ENCODE measurements at places on chromosomes 12 and 14.

DNA sequence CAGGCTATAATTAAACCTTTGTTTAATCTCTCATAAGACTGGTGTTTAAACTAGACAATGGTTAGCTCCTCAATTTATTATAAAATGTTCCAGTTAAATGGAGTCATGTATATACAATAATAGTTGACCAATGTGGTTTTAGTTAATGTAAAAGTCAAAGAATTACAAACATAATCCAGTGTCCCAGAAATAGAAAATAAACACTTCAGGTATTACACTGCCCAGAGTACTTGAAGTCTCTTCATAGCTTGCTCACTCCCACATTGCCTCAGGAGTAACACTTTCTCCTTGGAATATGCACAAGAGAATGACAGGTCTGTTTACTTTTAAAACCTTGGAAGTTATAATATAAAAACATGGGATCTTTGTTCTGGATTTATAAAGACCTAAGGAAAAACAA is 60.5 kb downstream of the SLC38A1 start:
- no peak for DNase-seq

DNA sequence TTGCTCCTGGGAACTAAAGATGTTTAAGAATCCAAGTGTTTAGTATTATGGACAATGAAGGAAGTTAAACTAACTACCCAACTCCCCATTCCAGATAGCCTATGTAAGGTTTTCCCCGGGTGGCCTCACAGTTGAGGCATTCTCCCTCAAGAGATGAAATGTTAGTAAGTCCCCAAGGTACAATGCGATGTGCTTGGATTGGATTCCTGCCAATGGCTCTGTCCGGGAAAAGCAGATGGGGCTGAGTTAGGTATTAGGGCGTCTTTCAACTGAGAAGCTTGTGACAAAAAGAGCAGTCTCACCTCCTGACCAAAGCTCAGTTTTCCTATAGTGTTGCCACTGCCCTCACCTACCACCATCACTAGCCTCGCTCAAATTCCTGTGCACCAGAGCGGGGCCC is 64.8 kb upstream of the E2F7 start:
- no peak for DNase-seq

- no peak for DNase-seq
Measured at GRCh38 chr12:32002848-32003493, 43.8 kb downstream of the RESF1 start.

GRCh38 chr12:63228853-63229252 is 77.9 kb upstream of the AVPR1A start:
- no peak for DNase-seq

- DNase-seq: no peak
Measured at GRCh38 chr14:102750376-102750775, 26.9 kb upstream of the TRAF3 start.

DNA sequence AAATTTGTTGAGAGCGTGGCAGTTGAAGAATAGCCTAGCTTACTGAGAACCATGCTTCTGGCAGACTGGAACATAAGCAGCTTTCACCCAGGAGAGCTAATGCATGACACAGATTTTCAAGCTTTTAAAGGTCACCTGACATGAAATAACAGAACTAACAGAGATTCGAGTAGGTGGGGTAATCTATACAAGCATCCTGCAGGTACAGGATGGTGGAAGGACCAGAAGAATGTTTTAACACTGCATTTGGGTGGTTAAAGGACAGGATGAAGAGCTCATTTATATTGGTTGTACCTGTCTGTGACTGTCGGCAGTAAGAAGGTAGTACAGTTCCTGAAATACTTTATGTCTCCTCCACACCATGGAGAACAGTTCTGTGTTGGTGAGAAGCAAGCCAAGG is 8.9 kb downstream of the PELI2 start:
- DNase-seq: no peak

- DNase-seq: no peak
Measured at GRCh38 chr14:90508536-90509254, 111.9 kb downstream of the CALM1 start.

GRCh38 chr14:106691601-106692291 is 1165.4 kb downstream of the TMEM121 start:
- peak; percentile 78 for DNase-seq

DNA sequence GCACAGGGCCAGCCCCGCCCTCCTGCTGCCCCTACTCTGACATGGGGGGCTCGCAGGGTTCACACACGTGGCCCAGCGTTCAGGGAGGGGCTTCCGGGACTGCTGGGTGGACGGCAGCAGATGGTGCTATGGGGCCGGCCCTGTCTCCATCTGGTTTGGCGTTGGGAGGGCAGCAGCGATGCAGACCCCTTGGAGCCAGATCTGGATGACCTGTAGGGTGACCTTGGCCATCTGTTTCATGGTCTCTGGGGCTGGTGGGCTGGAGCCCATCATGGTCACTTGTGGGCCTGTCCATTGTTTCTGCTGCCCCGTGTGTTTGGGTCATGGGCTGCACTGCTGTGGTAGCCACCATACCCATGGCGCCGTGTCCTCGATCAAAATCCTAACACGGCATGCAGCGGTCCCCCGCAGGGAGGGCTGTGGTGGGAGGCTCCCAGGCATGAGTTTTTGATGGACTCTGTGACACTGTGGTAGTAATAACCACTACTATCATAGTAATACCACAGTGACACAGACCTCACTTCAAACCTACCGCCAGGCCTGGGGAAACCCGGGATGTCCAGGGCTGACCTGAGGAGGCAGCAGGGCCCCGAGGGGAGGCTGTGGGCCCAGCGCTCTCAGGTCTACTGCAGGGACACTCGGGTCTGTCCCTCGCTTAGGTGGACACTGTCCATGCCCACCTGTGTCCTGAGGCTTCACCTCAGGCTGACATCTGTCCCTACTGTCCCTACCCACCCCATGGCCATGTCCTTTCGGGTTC is 359.4 kb downstream of the TMEM121 start:
- DNase-seq: peak; percentile 19

GRCh38 chr12:92745856-92746550 is 43.2 kb downstream of the PLEKHG7 start:
- DNase-seq: no peak

GRCh38 chr12:108910336-108910735 is 30.4 kb downstream of the DAO start:
- DNase-seq: no peak

GRCh38 chr12:63915105-63915800 is 70.8 kb downstream of the SRGAP1 start:
- DNase-seq: no peak

DNA sequence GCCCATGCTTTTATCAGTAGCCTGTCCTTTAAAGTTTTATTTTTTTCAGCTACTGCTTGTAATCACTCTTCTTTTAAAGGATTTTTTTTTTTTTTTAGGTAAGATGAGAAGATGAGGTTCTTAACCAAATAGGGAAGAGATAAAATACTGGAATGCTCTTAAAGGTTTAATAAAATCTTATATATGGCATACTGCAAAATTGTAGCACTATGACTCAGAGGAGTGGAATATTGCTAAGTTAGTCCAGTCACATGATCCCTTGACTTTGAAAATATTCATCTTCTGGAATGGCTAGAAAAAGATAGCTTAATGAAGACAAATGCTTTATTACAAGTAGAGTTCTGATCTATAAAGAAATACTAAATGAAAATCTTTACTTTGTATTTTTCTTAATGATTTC is 116.6 kb downstream of the NAV3 start:
- DNase-seq: no peak

GRCh38 chr14:33567731-33568130 is 383.1 kb downstream of the EGLN3 start:
- no peak for DNase-seq

DNA sequence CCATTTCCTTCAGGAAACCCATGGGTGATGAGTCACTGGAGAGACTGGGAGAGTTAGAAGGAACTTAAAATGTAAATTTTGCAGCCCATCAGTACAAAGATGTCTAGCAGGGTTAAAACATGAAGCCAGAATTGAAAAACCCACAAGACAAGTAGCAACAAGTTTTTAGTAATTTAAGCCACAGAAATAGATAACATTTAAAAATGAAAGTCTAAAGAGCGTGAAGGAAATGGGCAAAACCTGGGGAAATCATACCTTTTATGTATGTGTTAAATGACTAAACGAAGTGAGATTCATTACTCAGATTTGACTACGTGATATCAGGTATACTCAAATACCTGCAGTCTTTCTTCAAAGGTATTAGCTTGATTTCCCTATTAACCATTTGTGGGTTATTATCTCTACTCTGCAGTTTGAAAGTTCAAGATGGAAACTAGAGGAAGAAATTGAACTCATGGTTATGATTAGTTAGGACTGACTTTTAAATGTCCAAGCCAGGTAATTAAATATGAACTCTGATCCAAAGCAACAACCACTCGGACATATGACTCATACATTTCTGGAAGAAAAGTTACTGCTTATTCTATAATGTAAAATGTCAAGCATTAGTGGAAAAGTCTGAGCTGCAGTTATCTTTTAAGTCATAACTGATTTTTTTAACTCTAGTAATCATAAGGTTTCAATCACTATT is 84.1 kb downstream of the ITPR2 start:
- no peak for DNase-seq

DNA sequence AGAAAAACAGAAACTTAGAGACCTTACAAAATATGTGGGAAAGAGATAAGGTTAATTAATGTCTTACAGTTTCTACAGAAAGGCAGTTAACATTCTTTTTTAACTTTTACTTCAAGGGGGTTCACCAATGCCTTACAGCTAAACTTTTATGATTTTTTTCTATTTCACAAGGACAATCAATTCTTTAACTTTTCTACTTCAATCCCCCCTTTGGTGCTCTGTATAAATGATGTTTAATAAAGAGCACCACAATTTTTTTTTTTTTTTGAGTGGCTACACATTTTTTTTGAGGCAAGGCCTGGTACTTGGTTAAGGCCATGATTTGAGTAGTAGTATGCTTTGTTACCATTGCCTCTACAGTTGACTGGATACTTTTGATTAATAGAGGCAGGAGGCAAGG is 279.6 kb downstream of the PRKD1 start:
- DNase-seq: no peak

- no peak for DNase-seq
Measured at GRCh38 chr12:4556735-4557530, 5.1 kb upstream of the DYRK4 start.

- DNase-seq: no peak
Measured at GRCh38 chr12:19186722-19187661, 57.5 kb downstream of the PLEKHA5 start.

- DNase-seq: no peak
Measured at GRCh38 chr14:60506462-60506984, 2.4 kb upstream of the SIX6 start.

GRCh38 chr12:57165741-57166140 is 18.3 kb upstream of the LRP1-AS start:
- DNase-seq: no peak

DNA sequence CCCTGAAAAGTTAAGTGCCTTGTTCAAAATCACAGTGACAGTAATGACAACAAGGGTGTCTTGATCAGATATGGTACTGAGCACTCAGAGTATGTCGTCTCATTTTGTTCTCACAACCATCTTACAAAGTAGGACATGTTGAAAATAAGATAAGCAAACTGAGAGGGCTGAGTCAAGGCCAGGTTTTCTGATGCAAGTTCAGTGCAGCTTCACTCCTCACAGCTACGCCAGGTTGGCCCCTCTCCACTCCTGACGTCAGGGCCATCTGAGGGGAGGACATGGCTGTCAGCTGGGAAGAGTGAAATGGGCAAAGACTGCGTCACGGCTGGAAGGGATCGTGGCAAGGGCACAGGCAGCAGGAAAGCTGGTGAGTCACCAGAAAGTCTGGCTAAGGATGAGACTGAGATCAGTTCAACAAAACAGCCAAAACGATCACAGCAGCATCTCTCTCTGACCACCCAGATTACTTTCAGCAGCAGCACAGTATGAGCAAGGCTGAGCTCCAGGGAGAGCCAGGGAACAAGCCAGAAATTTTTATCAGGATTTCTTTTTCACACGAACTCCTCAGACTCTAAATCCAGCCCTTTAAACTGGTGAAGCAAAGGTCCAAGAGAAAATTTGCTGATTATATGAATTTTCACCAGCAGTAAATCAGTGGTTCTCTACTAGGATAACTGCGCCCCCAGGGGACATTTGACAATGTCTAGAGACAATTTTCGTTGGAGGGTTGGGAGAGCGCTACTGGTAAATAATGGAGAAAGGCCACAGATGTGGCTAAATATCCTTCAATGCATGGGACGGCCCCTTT is 297.9 kb upstream of the AMIGO2 start:
- no peak for DNase-seq

DNA sequence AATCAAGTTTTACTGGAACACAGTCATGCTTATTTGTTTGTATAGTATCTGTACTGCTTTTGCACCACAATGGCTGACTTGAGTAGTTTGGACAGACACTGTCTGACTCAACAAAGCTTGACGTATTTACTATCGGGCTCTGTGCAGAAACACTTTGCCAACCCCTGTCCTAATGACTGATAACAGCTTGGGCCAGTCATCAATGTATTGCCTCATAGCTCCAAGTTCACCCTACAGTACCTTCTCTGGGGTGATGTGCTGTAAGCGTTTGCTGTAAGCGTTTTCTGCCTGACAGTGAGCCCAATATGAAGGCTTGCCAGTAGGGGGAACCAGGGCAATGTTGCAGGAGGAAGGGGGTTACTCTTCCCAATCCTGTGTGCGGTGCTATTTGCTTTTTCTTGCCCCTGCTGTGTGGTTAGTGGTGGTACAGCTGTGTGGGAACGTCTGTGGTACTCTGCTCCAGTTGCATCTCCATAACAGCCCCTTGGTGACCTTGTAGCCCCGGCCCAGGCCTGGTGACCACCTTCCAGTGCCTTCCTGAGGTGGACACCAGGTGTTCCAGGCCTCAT is 5.4 kb upstream of the CCDC177 start:
- no peak for DNase-seq

- DNase-seq: no peak
Measured at GRCh38 chr14:50607761-50608160, 47.8 kb downstream of the ATL1 start.

DNA sequence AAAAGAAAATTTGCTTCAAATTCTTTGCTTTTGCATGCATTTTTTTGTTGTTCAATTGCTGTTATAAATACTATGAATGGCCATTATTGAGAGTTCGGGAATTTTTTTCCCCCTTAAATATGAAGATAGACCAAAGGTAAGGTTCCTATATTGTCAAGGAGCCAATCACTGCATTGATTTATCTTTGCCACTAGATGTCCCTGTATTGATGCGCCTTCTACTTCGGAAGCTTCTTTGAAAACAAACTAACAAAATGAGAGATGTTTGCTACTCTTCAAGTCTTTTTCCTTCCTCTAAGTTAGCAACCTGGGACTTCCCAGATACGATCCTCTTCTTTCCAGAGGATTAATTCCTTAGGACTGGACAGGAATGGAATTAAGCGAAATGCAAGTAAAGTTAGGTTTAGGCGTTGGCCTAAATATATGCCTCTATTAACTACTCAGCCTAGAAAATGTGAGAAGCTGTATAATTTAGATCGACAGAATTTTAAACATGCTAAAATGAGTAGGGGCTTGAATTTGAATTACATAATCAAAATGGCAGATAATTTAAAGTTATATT is 318.1 kb downstream of the AEBP2 start:
- DNase-seq: no peak

DNA sequence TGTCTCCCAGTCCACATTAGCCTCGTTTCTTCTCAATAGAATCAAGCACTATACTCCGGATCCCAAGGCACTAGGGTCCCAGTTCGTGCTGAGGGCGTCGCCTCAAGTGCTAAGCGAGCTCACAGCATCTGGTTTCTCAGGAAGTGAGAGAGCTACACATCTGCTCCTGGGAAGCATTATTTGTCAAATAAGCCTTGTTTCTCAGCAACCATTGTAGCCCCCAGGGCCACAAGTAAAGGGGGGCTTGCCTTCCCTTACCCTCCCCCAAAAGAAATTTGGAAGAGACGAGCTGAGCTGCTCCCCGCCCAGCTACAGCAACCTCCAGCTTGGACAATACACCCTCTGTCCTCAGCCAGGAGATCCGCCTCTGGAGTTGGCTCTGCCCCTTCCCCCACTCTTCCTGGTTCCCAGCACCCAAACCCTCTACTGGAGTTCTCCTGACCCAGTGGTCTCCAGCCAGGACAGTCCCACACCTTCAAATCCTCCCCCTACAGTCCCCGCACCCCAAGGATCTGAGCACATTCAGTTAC is 5.7 kb upstream of the TNS2 start:
- DNase-seq: peak; percentile 29

All from activated T-cell treated with anti-CD3 and anti-CD28 coated beads, Interleukin-2, amount 50 U/mL, for 24 hours (primary cell).